ENCODE measurements at places on chromosomes 12 and 14. TPM values are rescaled to one million over a fixed set of nuclear protein-coding genes. Genes with fewer than 3 reads are reported as not detected.

GRCh38 chr14:38522724-38523123 lies 266.8 kb upstream of the CLEC14A start:
- no peak for DNase-seq
- H3K27ac ChIP-seq, result no peak overlapping the region
- H3K27me3 ChIP-seq, result no peaks in the 10 kb centered on the region
- H3K4me1 ChIP-seq, result no peaks in the 10 kb centered on the region

ACVRL1 gene
- not detected for total RNA-seq

- no peaks in the 10 kb centered on the region for H3K27me3 ChIP-seq
- no peaks in the 10 kb centered on the region for H3K36me3 ChIP-seq
- peaks cover 24% of the 10 kb centered on the region for H3K4me1 ChIP-seq
These were observed at the start of gene ALDH2 for GRCh38 chr12:111766608-111767361. TSS of gene ALDH2 (plus strand) at chr12:111766933. CDS start at chr12:111766983, 50 bp downstream.

GRCh38 chr12:26126340-26127284 lies 1.8 kb upstream of the BHLHE41 start:
- H3K4me1 ChIP-seq, result peaks cover 26% of the 10 kb centered on the region
- DNase-seq, result peak; percentile 91
- H3K36me3 ChIP-seq, result peaks cover 2% of the 10 kb centered on the region
- no peaks in the 10 kb centered on the region for H3K27me3 ChIP-seq
- peak overlapping the region; percentile 87 for H3K4me3 ChIP-seq

CEP128 gene
- total RNA-seq, result 29.3 TPM

GRCh38 chr14:92473261-92473968 lies 40.2 kb upstream of the RIN3 start:
- no peak overlapping the region for H3K4me3 ChIP-seq
- H3K27me3 ChIP-seq, result no peaks in the 10 kb centered on the region
- H3K4me1 ChIP-seq, result peaks cover 44% of the 10 kb centered on the region
- H3K27ac ChIP-seq, result no peak overlapping the region

DNA sequence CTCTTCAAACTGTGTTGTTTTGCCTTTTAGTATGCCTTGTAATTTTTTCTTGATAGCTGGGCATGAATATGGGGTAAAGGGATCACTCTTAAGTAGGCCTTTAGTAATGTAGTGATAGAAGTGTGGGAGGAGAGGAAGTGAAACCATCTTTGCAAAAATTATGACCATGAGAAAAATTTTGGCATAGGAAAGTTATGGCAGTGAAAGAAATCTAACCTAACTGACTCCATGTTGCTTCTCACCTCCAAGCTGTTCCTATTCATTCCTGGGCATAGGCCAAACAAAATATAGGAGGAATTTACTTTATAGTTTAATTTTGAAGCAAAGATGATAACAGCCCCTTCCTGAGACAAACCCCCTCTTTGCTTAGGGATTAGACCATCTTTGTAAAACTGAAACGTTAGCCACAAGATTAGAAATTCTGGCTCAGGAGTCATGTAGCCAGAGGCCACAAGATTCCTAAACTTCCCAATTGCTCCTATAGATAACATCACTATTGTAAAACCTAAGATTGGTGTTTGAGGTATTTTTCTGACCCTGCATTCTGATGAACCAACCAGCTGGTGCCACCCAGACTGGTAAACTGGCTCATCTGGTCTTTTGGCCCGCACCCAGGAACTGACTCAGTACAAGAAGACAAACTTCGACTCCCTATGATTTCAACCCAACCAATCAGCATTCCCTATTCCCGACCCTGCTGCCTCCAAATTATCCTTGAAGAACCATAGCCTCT lies 45.8 kb downstream of the CRADD start:
- H3K4me1 ChIP-seq, result peaks cover 17% of the 10 kb centered on the region
- peak overlapping the region; percentile 49 for H3K27ac ChIP-seq
- H3K27me3 ChIP-seq, result no peaks in the 10 kb centered on the region
- no peaks in the 10 kb centered on the region for H3K36me3 ChIP-seq
- DNase-seq, result peak; percentile 93

CLEC4C gene
- total RNA-seq, result not detected

DNA sequence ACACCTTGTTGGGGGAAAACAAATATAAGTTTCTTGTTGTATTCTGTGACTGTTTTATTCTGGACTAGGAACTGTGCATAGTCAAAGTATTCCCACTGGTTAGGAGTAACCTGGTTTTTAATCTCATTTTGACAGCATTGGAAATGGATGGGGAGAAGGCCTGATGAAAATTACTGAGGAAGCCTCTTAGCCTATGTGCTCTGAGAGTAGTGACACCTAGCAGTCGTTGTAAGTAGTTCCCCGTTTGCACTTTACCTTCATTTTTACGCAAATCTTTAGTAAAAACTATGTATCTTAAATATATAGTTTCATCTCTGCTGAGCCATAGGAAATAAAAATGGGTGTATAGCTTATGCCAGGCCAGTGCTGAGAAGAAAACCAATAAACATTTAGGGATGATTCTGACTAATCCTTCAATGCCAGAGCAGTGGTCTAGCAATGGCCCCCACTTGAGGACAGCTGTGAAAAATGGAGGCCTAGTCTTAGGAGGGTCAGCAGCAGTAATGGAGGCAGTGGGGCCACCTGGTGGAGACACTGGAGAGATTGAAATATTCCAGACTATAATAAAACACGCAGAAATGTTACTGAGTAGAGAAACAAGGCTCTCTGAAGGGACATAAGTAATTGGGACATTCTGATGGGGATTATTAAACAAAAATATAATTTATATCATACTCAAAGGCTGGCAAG lies 133.2 kb upstream of the NOVA1 start:
- H3K4me3 ChIP-seq, result no peak overlapping the region
- no peaks in the 10 kb centered on the region for H3K4me1 ChIP-seq
- H3K36me3 ChIP-seq, result no peaks in the 10 kb centered on the region
- peak; percentile 1 for DNase-seq
- no peak overlapping the region for H3K27ac ChIP-seq
- no peaks in the 10 kb centered on the region for H3K27me3 ChIP-seq

GRCh38 chr14:100762089-100762515 lies 35.4 kb downstream of the DLK1 start:
- no peak overlapping the region for H3K27ac ChIP-seq
- peaks cover 25% of the 10 kb centered on the region for H3K27me3 ChIP-seq
- H3K36me3 ChIP-seq, result no peaks in the 10 kb centered on the region
- no peak overlapping the region for H3K4me3 ChIP-seq
- no peak for DNase-seq

KRT8 gene
- total RNA-seq, result 2,962 TPM

DNA sequence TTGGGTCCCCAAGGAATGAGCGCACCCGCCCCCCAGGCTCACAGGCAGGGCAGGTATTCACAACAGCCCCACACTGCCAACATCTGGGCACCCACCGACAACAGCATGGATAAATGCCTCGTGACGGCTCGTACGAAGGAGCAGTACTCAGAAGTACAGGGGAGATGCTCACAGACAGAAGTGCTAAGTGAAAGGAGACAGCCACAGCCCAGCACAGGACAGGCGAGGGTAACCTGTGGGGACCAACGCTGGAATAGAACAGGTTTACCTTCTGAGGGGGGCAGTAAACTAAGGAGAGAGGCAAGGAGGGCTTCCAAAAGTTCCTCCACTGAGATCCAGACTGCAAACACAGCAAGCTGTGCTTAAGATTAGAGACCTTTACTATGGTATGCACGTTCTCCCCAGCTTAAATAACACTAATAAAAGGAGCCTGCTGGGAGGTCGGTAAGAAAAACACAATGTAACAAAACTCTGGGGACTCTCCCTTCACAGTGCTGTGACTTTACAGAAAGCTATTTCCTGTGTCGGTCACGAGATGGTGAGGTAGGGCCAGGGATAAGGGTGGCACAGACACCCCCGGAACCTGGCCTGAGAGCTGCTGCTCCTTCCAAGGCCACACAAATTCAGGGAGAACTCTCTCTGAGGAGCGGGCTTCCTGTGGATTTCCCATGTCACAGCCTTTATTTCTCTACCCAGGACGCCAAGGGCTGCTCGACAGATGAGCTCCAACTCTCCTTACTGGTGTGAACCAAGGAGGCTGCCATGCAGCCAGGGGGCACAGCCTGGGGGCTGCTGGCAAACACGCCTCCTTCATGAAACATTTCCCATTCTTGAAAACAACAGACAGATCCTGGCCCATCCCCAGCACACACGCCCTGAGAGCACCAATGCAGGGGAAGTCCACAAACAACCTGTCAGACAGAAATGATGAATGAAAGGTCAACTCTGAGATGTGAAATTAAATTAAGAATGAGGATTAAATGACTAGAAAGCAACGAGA lies 26.3 kb downstream of the SLC15A4 start:
- no peak for DNase-seq
- H3K27ac ChIP-seq, result no peak overlapping the region
- H3K4me1 ChIP-seq, result no peaks in the 10 kb centered on the region
- no peaks in the 10 kb centered on the region for H3K27me3 ChIP-seq
- H3K36me3 ChIP-seq, result no peaks in the 10 kb centered on the region
